ENCODE measurements at places on chromosomes 3 and 15.

GRCh38 chr3:7423995-7424394, 563.1 kb downstream of the GRM7 start:
- no peak for DNase-seq

GRCh38 chr3:192010490-192010889, 549.5 kb downstream of the PYDC2 start:
- DNase-seq = no peak

DNA sequence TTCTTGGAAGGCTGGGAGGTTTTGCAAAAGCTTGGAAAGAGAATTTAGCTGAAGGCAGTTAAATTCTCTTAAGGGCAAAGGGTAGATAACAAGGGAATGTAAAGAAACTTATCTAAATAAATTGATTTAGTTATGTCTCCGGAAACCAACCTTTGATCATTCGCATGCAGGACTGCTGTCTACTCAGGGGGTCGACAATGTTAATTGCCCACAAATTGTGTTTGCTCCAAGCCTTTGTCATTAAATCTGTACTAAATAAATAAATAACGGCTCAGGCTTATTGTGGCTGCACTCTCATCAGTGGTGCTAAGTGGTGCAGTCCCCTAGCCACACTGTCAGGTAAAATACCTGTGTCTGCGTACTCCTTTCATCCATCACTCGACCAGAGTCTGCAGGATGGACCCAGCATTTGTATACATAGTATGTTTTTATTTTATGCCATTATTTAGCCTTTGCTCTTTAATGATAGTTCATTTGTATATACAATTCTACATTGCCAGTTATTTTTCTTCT, 497.4 kb upstream of the RASGRP1 start:
- no peak for DNase-seq

GRCh38 chr3:13517253-13517977, 31.5 kb upstream of the FBLN2 start:
- no peak for DNase-seq

DNA sequence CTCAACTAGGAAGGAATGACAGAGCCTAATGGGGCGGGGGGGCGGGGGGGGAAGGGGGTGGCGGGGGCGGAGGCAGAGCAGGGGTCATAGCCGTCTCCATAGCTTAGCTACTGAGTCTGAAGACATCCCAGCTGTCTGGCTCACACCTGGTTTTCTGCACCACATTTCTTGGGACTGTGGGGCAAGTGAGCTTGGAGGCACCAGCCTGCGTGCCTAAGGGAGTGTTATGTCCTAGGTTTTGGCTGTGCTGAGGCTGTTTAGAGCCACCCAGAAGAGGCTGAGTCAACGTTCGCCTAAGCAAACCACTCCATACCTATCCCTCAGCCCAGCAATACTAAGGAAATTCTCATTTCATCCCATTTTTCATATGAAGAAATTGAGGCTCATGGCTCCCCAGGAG, 1.4 kb downstream of the IL17RD start:
- DNase-seq = peak; percentile 13

- DNase-seq = peak; percentile 9
These were observed 81.6 kb downstream of the STT3B start for GRCh38 chr3:31614162-31614921.

GRCh38 chr3:128559486-128560225, 66.7 kb upstream of the GATA2 start:
- peak; percentile 40 for DNase-seq

Measured in ELR (cell line).